HFFc6 (cell line): ENCODE measurements at places on chromosomes 5 and 9.

DNA sequence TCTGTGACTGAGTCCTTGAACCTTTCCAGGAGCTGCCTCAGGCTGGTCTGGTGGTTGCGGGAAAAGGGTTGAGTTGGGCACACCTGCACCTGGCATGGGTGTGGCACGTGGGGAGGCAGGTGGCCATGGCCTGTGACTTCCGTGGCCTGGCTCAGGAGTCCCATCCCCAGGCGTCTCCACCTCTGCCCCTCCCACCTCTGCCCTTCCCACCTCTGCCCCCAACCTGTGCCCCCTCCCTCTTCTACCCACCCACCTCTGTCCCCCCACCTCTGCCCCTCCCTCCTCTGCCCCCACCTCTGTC lies 1.9 kb upstream of the QRFP start:
- DNase-seq, result no peak

DNA sequence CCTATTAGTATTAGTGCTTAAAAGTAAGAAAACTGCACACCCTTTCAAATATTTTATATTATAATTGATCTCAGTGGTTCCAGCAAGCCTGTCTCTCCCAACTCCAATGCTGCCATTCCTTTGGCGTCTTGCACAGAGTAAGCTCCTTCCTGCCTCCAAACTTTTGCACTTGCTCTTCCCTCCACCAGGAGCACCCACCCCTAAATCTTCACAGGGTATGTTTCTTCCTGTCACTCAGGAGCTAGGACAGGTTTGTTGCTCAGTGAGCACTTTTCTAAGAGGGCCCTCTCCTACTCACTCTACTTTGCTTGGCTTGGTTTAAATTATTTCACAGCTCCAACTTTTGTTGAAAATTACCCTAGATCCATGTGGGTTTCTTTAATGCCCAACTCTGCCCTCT lies 189.1 kb upstream of the ADRA1B start:
- no peak for DNase-seq

DNA sequence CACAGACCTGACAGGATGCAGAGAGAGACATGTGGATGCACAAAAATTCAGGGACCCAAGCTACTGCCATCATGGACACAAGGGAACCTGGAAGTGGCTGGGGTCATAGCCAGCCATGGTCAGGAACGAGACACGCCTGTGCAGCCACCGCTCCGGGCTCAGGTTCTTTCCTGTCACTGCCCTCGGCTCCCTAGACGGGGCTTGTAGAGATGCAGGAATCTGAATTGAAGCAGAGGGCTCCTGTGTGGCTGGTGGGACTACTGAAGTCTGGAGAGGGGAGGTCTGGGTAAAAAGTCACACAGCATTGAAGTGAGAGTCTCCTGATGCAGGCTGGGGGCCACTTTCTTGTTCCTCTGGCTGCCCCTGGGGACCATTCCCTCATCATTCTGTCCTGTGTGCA lies 32.3 kb upstream of the PTGS1 start:
- no peak for DNase-seq

DNA sequence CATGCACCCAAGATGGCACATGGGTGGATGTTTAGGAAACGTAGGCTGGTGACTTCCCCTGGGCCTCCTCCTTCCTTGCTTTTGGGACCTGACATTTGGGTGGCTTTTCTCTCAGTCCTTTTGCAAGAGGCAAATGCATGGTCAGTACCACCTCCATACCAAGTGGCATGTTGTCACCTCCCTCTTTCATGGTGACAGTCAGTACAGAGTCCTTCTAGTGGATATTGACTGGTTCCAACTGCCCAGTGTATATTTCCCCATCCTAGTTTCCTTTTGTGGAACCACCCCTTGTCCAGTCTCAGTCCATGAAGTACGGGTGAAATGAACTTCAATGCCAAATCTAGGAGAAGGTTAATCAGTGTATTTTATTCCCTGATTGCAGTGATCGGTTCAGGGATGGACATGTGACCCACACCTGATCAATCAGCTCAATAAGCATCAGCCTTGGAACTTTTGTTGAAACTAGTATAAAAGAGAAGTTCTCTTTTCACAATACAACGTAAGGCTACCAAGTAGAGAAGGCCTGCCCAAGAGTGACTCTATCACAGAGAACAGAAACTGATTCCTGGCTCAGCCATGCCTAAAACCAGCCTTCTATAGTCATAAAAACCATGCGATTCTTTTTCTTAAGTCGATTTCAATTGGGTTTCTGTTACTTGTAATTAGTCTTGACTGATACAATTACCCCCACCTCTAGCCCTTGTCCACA lies 143.4 kb upstream of the KLF9 start:
- DNase-seq, result no peak

GRCh38 chr5:127330116-127330515 lies 39.5 kb downstream of the MEGF10 start:
- DNase-seq, result no peak

DNA sequence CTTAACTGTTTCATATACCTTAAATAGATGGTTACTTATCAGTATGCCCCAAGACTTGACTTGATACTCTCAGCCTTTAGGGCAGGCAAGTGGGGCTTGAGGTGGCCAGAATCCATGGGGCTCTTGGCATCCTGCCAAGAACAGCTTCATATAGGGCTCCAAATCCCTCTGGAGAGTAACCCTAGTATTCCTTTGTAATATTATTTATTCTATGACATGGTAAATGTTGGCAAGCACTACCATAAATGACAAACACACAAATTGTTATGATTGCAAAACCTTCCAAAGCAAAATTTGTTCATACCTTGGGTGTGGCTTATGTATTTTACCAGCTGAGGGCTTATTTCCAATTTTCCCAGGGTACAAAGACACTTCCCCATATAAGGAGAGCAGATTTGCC lies 257.4 kb upstream of the TRPC7 start:
- DNase-seq, result no peak

- DNase-seq, result no peak
These were observed 247.9 kb downstream of the TENT4A start for GRCh38 chr5:6961123-6961522.

GRCh38 chr5:101675510-101676219 lies 620.4 kb downstream of the SLCO4C1 start:
- no peak for DNase-seq

DNA sequence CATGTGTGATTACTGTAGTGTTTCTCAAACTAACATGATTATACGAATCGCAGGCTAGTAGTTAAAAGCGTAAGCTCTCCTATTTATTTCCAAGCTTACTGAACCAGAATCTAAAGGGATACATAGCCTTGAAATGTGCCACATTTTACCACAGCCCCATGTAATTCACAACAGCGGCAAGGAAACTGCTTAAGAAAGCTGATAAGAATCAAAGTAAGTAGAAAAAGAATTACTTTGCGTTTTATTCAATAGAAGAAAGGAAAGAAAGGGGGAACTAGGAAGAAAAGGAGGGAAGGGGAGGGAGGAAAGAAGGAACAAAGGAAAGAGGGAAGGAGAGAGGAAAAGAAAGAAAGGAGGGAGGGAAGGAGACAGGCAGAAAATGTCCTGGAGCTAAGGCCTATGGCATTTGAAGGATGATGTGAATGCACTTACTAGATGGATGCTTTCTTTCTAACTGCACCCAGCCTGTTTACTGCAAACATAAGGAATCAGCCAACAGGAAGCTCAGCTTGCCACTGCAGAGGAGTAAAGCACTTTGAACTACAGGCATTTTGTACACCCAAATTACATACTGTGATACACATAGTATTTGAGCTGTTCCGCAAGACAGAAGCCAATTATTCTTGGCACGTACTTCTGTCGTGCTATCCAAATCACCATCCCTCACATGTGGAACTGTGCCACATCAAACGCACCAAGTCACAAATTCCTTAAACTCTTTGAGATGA lies 521.7 kb downstream of the RAB3C start:
- no peak for DNase-seq

GRCh38 chr5:86354664-86355063 lies 263.1 kb upstream of the COX7C start:
- DNase-seq, result no peak

DNA sequence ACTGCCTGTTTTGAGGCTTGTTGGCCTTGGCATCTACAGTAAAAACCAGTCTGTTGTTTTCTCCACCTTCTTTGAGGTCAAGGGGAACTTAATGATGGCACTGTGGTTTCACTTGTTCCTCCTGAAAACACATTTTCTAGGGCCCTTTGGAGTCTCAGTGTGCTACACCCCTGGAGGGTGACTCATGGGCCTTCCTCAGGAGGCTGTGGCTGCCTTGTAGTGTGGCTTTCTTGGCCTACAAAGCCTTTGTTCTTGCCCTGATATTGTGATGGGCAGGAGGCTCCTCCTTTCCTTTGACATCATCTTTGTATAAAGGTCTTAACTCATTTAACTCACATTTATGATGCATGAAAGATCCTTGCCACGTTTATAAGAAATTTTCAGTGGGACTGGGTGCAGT lies 56.3 kb upstream of the GPBP1 start:
- DNase-seq, result no peak

- DNase-seq, result no peak
These were observed 46.8 kb upstream of the ATG10 start for GRCh38 chr5:81925009-81925408.

GRCh38 chr5:3596857-3597166 lies 1.2 kb downstream of the IRX1 start:
- DNase-seq, result no peak

DNA sequence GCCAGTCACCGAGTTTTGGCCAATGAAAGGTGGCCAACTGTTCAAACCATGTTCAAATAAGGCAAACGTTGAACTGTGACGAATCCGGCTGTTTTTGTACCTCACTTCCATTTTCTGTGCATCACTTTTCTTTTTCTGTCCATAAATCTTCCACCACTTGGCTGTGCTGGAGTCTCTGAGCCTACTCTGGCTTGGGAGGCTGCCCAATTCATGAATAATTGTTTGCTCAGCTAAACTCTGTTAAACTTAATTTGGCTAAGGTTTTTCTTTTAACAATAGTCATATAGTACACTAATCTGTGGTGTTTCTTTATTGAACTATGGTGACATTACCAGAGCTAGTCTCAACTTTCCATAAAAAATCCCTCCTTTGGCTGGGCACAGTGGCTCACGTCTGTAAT lies 11.3 kb downstream of the NIM1K start:
- peak; percentile 35 for DNase-seq

DNA sequence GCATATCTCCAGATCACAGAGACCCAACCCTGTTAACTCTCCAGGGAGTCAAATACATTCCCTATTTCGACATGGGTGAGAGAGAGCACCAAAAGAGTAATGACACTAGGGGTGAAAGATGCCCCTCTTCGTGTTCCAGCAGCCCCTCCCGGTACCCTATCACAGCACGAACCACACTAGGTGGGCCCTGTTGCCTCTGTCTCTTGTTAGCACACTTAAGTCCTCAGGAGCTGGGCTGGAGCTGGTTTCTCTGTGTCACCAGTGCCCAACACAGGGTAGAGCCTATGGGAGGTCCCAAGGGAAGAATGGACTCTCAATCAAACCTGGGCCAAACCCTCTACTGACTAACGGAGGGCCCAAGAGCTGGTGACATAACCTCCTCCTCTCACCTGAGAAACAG lies 1.2 kb downstream of the CDK20 start:
- DNase-seq, result no peak

- DNase-seq, result no peak
These were observed 46.7 kb upstream of the MACIR start for GRCh38 chr5:103211576-103212561.

DNA sequence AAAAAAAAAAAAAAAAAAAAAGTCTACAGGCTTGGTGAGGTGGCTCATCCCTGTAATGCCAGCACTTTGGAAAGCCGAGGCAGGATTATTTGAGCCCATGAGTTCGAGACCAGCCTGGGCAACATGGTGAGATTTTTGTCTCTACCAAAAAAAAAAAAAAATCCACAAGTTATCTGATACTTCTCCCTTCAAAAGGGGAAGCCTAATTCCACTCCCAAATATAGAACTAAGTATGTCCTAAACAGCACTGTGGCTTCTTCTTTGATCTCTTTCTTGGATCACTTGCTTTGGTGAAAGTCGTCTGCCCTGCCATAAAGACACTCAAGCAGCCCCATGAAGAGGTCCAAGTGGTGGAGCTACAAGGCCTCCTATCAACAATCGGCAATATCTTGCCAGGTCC lies 18.8 kb upstream of the STING1 start:
- DNase-seq, result no peak

DNA sequence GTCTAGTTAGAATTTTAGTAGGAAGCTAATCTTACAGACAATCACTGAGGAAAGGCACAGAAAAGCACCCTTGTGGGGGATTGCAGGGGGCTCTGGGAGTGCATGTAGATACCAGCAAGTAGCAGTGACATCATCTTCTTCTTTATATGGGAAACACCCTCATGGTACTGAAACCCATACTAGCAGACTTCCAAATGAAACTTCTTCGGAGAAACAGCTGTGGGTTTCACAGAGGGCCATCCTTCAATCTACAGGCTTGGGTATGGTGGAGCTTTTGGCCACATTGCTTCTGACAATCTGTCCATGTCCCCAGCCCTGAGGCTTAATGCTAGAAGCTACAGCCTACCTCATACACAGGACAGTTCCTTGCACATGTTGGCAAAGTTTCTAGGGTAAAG lies 165.2 kb upstream of the NFIB start:
- no peak for DNase-seq
